ENCODE measurements at places on chromosomes 4 and X.

GRCh38 chr4:79296768-79297428, 29.0 kb downstream of the NAA11 start:
- DNase-seq = no peak

DNA sequence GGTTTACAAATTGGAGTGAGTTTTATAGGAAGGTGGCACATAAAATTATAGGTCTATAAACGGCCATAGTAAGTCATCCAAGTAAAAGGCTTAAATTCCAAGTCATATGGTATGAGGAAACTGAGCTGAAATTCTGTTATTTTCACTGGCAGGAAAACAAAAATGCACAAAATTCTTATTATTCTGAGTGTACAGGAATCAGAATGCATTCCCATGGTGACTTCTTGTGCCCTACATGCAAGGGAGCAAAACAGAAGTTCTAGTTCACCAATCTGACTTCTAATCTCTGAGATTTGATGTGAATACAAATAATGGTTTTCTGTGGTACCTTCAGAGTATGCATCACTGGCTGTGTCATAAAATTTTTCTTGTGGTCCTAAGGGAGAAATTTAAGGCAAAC, 102.9 kb downstream of the CLCN4 start:
- DNase-seq = no peak

- no peak for DNase-seq
These were observed 229.1 kb upstream of the FSTL5 start for GRCh38 chr4:162392946-162393345.

- no peak for DNase-seq
These were observed 4.5 kb downstream of the MID1IP1 start for GRCh38 chrX:38805432-38806389.

- no peak for DNase-seq
These were observed 58.1 kb downstream of the FNIP2 start for GRCh38 chr4:158826882-158827281.

DNA sequence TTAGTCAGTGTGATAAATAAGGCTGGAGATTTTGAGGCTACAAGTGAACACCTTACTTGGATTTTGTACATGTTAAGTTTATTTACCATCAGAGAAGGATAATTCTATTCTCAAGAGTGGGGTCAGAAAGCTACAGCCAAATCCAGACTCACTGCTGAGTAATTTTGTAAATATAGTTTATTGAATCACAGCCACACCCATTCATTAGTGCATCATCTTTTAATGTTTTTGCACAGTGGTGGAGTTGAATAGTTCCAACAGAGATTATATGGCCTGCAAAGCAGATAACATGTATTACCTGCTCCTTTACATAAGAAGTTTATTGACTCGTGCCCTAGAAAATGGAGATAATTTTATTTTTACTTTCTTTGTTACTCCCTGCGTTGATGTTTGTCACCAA, 60.4 kb downstream of the PCDH18 start:
- DNase-seq = no peak

DNA sequence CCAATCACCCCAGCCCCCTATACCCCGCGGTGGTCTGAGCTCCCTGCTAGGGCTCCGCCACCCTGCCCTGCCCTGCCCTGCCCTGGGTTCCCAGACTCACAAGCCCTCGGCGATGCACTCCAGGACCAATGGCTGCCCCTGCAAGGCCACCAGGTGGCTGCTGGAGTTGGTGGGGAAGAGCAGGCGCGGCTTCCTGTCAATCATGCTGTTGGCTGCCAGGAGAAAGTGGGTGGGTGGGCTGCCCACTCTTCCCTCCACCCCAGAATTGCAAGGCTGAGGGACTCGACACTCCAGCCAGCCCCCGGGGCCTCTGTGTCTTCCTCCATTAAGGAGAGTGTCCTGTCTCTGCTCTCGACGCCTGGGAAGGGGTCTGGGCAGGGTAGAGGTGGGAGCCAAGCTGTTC, 15.7 kb downstream of the L1CAM start:
- no peak for DNase-seq

GRCh38 chr4:74942251-74942917, 9.5 kb downstream of the PARM1 start:
- DNase-seq = no peak

All from D721Med (cell line).